ENCODE measurements at places on chromosomes 16 and 17.

DNA sequence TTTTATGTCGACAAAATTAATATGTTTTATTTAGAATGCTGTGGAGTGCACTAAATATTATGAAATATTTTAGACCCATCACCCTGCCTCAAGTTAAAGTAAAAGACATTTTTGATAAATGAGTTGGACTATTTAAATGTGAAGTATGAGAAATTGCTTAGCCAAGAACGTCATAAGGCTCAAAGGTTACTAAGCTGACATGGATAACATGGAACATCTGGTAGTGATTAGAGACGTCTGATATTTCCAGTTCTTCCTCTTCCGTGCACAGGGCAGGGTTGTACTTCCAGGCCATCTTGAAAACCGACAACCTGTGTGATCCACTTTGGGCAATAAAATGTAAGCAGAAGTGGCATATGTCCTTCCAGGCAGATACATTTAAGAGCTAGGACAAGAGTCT, 7.2 kb upstream of the CCL8 start:
- no peak for DNase-seq

DNA sequence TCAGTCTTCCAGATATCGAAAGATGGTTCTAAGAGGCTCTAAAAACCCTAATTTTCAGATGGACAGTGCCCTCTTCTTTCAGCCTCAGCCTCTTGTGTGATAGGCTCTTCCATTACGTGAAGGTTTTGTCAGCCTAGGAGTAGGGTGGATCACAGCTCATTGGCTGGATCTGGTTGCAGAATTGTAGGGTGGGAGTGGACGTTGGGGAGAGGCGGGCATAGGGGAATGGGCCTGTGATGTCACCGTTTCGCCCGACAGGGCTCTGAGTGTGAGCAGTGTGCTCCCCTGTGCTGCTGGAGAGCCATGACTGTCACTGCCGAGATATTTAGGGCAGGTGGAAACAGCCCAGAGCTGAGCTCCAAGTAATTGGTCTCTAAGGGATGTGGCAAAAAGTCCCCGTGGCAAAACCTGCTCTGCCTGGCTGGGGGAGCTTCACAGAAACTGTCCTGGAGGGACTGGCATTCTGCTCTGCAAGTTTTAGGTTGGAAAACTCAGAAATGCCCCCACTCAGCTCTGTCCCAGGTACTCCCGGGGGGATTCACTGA, 6.2 kb upstream of the WFIKKN1 start:
- no peak for DNase-seq

GRCh38 chr17:37662353-37662752, 19.1 kb upstream of the DDX52 start:
- DNase-seq = no peak

DNA sequence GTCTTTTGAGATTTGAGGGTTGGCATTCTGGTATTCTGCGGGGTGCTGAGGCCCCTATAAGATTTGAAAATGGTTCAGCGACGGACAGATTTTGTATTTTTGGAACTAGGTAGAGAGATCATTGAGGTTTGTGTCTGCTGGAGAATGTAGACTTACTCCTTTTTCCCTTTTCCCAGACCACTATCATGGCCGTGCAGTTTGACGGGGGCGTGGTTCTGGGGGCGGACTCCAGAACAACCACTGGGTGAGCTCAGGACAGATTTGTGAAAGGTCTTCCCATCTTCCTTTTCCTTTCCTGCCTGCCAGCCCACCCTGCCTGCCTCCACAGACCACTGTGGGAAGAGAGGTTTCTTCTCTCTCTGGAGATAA, 572 bp downstream of the PSMB6 start:
- no peak for DNase-seq

DNA sequence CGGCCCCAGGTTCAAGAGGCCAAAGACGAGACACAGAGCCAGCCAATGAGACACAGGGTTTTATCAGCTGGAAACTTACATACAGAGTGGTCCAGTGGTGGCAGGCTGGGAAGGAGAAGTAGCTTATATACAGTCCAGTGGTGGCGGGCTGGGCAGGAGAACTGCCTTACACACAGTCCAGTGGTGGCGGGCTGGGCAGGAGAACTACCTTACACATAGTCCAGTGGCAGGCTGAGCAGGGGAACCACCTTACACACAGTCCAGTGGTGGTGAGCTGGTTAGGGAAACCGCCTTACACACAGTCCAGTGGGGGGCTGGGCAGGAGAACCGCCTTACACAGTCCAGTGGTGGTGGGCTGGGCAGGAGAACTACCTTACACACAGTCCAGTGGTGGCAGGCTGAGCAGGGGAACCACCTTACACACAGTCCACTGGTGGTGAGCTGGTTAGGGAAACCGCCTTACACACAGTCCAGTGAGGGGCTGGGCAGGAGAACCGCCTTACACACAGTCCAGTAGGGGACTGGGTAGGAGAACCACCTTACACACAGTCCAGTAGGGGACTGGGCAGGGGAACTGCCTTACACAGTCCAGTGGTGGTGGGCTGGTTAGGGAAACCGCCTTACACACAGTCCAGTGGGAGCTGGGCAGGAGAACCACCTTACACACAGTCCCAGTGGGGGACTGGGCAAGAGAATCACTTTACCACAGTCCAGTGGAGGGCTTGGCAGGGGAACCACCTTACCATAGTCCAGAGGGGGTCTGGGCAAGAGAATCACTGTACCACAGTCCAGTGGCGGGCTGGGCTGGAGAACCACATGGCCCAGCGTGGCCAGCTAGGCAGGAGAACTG, 90.9 kb downstream of the GAS7 start:
- DNase-seq = no peak

DNA sequence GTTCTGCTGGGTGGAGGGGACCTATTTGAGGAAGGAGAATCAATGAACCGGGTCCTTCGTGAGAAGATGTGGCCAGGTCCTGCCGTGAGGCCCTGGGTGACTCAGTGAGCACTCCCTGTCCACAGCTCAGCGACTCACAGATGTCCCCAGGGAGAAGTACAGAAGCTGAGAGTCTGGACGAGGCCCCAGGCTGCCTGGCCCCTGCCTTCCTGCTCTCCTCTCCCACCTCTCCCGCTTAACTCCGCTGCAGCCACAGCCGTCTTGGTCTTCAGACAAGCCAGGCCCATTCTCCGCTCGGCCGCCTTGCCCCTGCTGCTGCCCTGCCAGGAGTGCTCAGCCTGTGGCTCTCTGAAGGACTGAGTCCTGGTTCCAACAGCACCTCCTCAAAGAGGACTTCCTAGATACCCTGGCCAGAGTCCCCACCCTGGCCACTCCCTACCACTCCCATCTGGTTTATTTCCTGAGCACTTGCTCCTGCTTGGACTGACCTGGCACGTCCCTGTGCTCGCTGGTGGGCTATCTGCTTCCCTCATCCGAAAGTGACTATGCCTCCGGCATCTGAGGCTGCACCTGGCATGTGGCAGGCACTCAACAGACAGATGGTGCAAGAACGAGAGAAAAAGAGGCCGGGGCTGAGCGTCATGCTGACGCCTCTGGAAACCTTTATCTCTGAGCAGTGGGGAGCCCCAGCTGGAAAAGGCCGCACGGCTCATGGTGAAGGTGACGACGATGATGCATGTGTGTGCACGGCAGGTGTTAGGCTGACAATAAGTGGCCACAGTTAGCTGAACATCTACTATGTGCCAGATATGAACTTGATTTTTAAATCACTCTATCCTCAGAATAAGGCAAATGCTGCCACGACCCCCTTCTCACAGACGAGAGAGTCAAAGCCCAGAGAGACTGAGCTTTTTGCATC, 9.2 kb upstream of the TNFRSF13B start:
- no peak for DNase-seq

DNA sequence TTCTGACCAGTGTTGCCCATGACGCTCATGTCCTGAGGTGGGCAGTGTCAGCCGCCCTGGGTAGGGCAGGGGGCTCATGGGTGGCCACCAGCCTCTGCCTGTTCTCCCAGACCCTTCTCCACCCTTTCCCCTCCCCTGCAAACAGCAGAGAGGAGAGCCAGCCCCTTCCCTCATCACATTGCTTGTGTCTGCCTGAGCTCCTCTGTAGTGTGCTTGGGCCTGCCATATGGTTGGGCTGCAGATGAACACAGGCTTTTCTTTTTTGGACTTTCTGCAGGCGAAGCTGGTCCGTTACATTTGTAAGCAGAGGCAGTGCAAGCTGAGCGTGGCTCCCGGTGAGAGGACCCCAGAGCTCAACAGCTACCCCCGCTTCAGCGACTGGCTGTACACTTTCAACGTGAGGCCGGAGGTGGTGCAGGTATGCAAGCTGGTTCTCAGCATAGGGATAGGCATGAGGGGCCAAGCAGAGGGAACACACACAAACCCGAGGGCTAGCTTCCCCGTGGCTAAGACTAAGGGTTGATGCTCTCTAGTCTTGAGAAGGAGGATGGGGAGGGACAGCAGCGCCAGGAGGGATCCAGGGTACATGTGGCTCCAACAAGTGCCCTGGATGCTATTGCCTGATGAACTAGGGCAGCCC, 80.6 kb upstream of the LGALS9 start:
- DNase-seq = no peak

GRCh38 chr17:30576326-30576861, 99.2 kb downstream of the GOSR1 start:
- DNase-seq = no peak

DNA sequence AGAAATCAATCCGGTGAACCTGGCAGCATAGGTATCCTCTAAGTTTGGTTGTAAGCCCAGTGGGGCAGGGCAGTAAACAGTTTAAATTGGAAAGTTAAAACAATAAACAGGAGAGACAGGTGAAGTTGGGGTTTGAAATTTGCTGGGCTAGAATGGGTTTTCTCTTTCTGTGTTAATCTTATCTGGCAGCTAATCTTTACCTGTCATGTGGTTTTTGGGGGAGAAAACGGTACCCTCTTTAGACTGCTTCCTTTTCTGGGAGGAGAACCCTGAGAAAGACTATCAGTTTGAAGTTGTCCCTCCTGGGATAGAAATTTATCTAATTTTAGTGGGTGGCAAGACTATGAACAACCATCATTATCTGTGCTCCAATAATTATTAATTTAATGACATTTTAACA, 24.0 kb downstream of the CDH13 start:
- no peak for DNase-seq

GRCh38 chr16:57324749-57325148, 33.8 kb upstream of the CCL22 start:
- DNase-seq = no peak
